ENCODE measurements at places on chromosomes 7 and 10.
A peak's percentile ranks its signal among the peaks of the same experiment; 100 is the strongest.

GRCh38 chr7:65233409-65234034, 140.1 kb upstream of the ZNF92 start:
- DNase-seq: no peak

GRCh38 chr7:112129655-112130323, 76.4 kb downstream of the DOCK4 start:
- DNase-seq: no peak

GRCh38 chr10:1648648-1649047, 88.7 kb downstream of the ADARB2 start:
- no peak for DNase-seq

DNA sequence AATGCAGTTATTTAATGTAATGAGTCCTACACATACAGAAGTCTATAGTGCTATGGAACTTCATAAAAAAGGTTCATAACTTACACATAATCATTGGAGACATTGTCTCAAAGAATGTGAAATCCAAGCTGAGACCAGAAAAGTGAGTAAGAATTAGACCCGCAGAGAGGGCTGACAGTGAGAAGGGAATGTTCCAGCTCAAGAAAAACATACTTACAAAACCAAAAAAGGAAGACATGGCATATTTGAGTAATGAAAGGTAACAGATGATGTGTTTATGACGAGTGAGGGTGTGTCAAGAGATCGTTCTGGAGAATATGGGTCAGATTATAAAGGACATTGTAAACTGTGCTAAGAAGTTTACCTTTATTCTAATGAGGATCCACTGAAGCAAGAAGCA, 566.5 kb downstream of the ATRNL1 start:
- DNase-seq: no peak

GRCh38 chr10:119759832-119760231, 34.0 kb downstream of the INPP5F start:
- DNase-seq: no peak

DNA sequence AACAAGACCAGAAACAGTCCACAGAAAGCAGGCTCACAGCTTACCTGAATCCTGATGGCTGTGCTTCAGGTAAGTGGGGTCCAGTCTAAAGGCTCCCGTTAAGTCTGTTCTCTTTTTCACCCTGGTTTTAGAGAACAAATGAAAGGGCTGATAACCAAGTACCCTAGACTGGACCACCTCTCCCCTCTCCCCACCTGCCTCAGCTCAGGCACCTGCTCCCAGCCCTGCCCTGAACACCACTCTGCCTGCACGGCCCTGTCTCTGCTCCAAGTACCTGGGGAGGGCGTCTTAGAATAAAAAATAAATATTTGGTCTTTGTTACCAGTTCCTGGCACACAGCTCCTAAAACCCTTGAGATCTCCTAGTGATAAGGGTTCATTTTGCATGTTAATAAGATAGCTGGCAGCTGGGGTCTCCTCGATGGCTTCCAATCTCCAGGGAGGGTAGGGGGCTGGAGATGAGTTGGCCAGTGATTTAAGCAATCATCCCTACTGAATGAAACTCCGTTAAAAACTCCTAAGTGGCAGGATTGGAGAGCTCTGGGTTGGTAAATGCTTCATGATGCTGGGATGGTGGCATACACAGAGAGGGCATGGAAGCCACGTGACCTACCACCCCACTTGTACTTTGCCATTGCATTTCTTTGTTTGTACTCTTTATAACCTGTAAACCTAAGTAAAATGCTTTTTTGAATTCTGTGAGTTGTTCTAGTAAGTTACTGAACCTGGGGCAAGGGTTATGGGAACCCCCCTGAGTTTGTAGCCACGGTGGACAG, 29.8 kb upstream of the FIGNL1 start:
- no peak for DNase-seq

DNA sequence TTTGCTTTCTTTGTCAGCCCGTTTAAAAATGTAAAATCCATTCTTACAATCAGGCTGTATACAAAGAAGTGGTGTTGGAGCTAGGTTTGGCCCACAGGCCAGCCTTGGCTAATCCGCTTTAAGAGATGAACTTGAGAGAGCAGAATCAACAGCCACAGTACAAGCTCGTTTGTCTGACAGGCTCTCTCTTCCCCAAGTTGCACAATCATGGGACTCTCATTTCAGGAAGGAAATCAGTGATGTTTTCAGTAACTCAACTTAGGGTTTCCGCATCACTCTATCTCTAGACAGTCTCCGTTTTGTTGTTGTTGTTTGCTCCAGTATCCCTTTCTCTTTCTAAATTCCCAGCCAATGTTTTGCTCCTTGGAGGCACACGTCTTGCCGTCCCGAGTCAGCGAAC, 582.0 kb upstream of the MKI67 start:
- no peak for DNase-seq

DNA sequence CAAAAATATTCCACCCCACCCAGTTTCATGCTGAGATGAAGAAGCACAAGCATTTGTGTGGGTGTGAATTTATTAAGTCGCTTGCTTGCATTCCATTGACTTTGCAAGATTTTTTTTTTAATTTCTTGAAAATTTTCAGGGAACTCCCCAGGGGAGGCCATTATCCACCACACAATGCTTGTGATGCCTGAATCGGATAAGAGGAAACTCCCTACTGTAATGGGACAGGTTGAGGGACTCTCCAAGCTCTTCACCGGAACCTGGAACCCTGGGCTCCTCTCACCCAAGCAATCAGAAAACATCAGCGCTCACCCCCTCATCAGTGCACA, 153.6 kb upstream of the ZMIZ1 start:
- no peak for DNase-seq

DNA sequence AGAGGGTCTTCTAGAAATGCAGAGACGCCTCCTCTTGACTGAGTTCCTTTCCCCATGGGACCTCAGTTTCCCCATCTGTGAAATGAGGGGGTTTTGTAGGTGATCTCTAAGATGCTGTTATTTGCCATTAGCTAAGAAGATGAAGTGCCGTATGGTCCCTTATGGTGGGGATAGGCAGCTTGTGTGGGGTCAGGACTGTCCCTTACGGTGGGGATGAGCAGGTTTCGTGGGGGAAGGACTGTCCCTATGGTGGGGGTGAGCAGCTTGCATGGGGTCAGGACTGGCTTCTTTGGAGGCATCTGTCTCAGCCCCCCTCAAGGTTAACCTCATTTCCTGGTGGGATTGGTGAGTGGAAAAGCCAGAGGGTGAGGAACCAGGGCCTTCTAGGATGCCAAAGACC, 148.3 kb upstream of the GPR26 start:
- no peak for DNase-seq

DNA sequence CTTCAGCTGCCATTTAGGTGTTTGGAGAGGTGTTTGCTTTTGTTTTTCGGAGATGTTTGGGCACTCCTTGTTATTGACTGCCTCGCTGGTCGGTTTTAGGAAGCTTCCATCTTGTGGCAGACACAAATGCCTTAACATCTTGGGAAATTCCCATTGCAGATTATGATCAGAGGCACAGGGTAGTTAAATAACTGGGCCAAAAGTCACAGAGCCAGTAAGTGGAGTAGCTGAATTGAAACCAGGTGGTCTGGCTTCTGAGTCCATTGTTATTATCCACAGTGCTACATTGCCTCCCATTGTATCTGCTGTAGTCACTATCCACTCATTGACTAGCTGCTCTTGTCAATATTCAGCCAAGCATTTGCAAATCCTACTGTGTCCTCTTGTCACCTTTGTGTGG, 138.2 kb upstream of the PLPP4 start:
- no peak for DNase-seq

- DNase-seq: no peak
Observed at GRCh38 chr10:102872163-102872562, 2.9 kb downstream of the AS3MT start.

DNA sequence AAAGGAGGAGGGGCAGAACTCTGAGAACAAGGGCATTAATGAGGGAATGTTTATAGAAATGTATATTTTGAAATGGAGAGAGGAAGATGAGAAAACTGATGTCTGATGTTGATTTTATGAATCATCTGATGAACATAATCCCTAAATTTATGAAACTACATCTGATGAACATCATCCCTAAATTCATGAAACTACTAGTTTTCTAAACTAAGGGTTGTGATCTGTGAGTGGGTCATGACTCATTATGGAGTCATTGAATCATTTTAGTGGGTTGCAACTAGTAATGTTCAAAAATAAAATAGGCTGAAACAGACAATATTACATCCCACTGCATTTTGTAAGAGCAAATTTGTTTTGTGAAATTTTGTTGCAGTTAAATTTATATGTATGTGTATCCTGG, 442.6 kb upstream of the TEX47 start:
- DNase-seq: no peak

DNA sequence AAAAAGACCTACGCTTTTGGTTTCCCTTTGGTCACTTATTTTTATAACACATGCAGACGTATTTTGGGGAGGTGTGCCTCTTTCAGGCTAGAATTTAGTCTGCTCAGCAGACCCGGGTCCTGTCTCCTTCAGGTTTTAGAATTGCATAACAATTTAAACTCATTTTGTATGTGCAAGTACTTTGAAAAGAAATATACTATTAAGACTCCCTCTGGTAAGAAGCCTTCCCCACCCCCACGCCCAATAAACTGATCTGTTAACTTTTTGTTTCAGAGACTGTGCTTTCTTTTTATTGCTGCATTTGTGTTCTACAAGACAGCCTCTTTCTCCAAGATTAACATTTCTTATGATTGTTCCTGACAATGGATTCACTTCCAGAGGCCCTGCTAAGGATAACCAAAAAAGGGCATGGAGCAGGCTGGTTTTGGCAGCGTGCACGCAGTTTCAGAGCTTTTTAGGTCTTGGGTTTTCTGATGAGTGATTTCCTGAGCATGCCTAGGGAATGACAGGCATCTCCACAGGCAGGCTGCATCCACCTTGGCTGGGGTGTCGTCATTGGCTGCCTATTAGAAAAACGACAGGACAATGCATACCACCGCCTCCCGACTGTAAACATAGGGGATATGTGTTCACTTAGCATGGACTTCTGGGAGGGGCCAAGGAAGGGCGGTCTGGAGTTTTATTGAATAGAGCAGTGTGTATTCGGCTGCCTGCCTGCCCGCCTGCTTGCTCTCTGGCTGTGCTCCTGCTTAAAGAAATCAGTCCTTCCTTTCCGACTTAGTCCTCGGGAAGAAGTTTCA, at the start of gene CALD1:
CALD1 (plus strand) TSS at position 694 of the 800 bp plus-strand sequence. CDS start 88,100 bp downstream, outside the sequence.
- DNase-seq: no peak

GRCh38 chr10:54656643-54657042, 144.4 kb downstream of the PCDH15 start:
- DNase-seq: no peak

DNA sequence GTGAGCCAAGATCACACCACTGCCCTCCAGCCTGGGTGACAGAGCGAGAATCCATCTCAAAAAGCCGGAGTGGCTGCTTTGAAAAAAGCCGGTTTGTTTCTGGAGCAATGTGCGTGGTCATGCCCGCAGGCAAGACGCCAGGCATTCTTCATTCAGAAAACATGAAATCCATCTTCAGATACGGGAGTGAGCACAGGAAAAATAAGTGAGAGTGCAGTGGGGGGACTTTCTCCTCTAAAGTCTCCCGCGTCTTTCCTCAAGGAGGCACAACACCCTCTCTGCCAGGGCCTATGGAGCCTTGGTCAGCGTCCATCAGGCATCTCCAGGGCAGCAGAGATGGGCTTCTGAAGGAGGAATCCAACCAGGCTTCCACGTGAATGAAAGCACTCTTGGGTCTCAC, 62.3 kb upstream of the DGKI start:
- DNase-seq: no peak

DNA sequence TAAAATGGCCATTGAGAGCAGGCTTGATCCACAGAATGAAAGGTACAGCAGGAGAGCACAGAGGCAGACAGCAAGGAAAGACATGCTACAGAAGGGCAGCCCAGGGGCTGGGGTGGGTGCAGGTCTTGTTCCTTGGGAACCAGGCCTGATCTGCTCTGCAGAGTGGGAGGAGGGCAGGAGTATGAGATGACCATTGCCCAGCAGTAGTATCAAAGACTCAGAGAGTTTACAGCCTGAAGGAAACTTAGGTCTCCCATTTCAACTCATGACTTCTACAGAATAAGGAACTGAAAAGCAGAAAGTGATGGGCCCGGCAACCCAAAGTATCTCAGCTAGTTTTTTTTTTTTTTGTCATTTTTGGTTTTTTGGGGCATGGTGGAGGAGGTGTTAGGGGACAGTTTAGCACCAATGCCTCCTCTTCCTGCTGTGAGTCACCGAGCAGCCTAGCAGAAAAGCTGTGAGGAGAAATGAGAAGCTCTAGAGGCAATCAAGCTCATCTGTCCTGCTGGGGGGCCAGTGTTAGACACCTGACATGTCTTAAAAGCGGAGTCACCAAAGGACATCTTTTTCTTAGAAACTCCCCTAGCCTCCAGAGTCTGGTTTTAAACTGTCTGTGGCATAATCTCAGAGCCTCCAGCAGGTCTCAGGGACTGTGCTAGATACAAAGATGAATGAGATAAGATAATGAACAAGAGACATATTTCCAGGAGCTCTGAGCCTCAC, 34.3 kb upstream of the HERPUD2 start:
- peak; percentile 65 for DNase-seq

DNA sequence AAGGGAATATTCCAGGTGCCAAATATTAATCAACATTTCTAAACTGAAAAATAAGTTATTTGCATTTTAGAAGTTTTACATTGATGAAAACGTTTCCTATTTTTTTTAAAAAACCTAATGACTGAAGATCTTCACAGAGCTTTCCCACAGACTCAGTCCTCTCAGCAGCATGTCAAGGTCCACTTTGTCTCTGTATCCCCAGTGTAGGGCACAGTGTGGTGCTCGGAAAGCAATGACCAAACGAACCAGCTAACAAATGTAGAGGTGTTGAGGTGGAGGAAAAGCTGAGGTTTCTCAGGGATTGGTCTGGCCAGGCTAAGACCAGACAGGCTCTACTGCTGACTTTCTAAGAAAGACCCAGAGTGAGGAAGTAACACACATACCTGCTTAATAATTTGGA, 202.2 kb upstream of the CDCA7L start:
- no peak for DNase-seq

Measured in CD4-positive, alpha-beta T cell treated with Interleukin-10 for 1 hour (primary cell).